NCI-H460 (cell line): ENCODE measurements at places on chromosomes 6 and 20.

DNA sequence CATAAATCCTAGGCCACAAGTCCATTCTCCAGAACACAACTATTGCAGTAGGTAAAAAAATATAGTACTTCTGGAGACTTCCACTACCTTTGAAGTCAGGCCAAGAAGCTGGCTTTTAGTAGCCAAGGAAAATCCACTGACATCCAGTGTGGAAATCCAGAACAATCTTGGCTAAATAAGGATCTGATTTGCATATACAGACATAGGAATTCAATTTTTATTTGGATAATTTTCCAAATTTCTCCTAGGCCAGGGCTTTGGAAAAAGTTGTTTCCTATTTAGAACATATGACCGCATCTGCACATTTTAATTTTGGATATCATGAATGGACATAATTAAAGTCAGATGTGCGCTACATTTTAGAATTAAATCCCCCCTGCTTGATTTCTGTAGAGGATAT lies 100.2 kb downstream of the BCAS1 start:
- DNase-seq: no peak

DNA sequence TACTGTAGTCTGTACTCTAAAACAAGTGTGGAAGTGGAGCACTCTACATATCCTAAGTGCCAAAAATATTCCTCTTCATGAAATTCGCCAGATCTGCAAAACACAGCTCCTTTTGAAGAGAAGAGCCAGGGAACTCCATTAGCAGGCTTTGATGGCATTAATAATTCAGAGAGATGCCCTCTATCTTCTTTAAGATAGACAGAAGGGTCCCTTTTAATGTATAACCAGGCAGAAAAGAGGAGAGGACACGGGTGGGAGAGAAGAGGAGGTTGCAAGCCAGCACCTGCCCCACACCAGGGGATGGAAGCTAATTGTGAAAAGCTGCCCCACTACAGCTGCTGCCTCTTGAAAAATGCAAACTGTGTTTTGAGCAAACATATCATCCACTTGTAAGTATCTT lies 3.7 kb upstream of the RFPL4B start:
- no peak for DNase-seq

GRCh38 chr6:143513410-143513809 lies 1.9 kb upstream of the FUCA2 start:
- no peak for DNase-seq

GRCh38 chr6:100353276-100354015 lies 111.3 kb downstream of the SIM1 start:
- DNase-seq: no peak

DNA sequence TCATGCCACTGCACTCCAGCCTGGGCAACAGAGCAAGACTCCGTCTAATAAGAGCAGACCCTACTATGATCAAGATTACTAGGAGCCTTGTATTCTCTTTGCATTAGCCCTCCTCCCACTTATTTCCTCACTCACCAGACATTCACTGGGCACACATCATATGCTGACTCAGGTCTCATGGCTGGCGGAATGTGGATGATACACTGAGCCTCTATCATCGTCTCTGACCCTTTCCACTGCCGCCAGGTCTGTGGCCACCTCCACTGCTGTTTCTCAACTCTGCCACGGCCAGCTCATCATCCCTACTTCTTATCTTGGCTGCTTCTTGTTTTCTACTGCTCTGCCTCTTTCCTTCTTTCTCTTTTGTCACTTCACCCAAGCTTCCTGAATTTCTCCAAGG lies 161.0 kb downstream of the BACH2 start:
- no peak for DNase-seq

DNA sequence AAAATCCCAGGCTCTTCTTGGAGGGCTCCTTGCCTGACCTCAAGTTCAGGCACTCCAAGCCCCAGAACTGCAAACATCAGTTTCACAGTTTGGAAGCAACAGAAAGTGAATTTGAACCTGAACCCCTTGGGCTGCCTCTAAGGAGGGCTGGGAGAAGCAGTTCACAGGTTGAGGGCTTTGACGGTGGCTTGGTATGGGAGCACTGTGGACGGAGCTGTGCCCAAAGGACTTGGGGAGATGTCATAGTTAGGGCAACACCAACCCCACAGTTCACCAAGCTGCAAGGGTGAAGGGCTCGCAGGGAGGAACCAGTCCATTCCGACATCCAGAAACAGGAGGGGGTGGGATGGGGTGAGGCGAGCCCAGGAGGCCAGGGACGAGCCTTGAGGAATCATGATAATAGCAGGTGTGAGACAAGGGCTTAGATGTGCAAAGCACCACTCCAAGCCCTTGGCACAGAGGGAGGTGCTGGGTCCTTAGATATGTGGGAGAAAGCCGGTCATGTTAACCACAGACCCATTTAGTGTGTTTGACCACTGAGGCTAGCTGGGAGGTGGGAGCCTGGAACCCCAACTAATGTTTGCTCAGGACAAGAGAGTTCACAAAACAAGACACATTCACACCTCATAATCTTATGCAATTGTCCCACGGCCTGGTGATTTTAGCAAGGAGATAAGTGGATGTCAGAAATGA lies 4.3 kb downstream of the CEBPB start:
- DNase-seq: no peak
